Umbilical cord (tissue), 2 donors: ENCODE measurements at places on chromosomes 2 and 18.

- DNase-seq: no peak
These were observed 850.2 kb upstream of the CELF4 start for GRCh38 chr18:38415811-38416210.

- DNase-seq: no peak
These were observed 162.0 kb upstream of the SOX11 start for GRCh38 chr2:5530011-5530696.

DNA sequence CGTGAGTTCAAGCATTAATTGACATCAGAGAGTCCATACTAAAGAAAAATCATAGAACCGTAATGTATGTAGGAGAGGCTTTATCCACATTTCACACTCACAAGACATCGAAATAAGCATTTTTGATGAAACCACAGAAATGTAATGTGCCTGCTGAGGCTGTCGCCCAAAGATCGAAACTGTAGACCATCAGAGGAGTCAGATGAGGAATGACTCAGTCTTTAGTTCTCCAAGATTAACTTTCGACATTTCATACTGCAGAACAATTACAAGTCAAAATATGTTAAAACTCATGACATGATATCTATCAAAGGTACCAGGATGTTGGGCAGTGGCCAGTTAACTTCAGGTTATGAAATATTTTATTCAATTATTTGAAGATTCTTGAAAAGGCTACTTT lies 79.6 kb downstream of the RAB31 start:
- DNase-seq: no peak

- DNase-seq: no peak
These were observed 189.1 kb upstream of the ERBB4 start for GRCh38 chr2:212727751-212728150.

- no peak for DNase-seq
These were observed 359 bp downstream of the FRZB start for GRCh38 chr2:182866095-182866460.

DNA sequence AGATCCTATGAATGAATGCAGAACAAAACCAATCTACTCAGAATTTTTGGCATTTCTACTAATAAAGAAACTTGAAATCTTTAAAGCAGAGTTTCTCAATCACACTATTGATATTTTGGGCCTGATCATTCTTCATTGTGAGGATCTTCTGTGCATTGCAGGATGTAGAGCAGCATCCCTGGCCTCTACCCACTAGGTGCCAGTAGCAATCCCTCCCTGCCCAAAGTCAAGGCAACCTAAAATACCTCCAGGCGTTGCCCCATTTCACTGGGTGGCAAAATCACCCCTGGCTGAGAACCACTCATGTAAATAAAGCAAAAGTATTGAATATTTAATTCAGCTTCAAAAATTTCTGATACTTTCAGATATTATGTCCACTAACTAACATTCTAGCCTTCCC lies 213.0 kb downstream of the SP3 start:
- no peak for DNase-seq

- DNase-seq: no peak
These were observed 119.7 kb downstream of the WDR7 start for GRCh38 chr18:56770873-56771272.

GRCh38 chr18:76819411-76820136 lies 2.8 kb upstream of the ZNF236 start:
- no peak for DNase-seq

GRCh38 chr18:77106331-77106730 lies 26.3 kb downstream of the MBP start:
- no peak for DNase-seq

DNA sequence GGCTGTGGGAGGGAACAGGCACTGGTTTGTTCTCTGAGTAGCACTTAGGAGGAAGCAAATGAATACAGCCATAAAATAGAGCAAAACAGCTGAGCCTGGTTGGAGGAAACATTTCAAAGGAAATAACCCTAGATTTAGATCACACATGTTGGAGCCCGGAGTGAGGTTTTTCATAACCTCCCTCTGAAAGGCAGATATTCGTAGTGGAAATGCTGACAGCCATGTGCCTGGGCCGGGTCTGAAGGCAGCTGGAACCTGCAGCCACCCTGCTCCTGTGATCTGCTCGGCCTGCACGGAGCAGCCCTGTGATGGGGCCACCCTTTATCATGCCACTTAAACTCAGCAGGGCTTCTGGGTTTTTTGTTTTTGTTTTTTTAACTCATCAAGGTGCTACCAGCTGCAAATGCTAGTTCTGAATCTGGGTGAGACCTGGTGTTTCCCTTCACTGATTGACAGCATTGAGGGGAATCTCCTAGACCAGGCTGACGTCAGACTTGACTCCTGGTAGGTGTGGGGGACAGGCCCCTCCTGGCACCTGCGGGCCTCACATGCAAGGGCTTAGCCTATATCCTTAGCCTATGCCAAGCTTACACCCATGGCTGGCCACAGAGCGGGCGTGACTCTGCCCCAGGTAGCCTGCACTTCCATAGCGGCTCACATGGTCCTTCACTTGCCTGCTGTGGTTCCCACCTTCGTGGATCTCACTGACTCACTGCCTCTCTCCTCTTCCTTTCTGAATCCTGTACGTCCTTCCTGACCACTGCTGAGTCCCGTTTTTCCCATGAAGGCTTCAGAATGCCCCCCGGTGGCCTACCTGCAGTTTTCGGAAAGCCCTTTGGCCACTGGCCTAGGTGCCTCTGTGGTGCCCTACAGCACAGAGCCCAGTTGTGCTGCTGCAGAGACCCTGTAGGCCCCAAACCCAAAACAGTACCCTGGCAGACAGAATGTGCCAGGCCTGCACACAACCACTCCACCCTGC lies 217.3 kb downstream of the SEPTIN10 start:
- peak; percentile 74 for DNase-seq
